ENCODE measurements at places on chromosomes 16 and 17.

GRCh38 chr17:40298726-40299125 lies 10.3 kb upstream of the RARA start:
- no peak for DNase-seq

DNA sequence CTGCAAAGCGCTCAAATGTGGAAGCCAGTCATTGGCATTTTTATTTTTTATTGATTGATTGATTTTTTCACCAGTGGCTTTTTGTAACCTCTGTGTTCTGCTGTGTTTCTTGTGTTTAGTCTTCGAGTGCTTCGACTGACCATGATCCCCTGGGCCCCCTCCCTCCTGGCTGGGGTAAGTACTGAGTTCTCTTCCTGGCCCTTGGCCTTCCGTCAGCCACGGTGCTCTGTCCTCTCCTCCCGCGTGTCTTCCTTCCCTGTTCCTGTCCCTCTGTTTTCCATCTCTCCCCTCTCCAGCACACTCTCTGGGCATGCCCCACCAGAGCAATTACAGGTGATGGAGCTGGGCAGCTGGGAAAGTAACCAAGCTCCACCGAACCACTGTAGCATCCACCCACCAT lies 25.8 kb upstream of the CLEC18A start:
- no peak for DNase-seq

DNA sequence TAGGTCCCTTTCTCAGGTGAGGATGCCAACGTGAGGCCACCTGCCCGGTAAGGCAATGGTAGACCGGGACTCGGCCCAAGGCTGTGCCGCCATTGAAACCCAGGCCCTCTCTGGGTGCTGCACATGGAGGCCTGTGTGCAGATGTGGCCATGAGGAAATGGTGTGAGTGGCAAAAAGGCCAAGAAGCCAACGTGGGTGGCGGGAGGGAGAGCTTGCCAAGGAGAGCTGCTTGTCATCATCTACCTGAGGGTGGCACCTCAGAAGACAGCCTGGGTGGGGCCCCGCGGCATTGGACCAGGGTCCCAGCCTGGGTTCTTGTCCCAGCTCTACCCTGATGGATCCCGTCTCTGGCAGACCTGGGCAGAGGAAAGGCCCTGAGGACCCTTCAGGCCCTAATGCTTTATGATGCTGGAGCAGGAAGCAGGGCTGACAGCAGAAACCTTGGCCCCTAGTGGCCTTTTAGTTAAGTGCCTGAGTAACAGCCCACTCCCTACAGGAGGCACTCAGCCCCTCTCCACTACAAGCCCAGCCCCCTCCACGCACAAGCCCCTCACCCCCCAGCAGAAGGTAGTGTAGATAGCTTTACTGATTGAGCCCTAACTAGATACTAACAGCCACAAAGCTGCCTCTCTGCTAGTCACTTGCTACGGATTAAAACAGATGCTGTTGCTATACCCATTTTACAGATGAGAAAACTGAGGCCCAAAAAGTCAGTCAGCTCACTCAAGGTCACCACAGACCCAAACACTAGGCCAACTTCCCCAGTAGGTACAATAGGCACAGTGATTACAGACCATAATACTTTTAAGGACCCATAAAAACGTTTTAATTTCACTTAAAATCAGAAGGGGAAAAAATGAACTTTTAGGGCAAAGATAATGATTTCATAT lies 26.2 kb upstream of the KIFC3 start:
- DNase-seq: no peak

- DNase-seq: no peak
Observed at GRCh38 chr16:77759821-77760220, 28.5 kb upstream of the VAT1L start.

- no peak for DNase-seq
Observed at GRCh38 chr16:62921904-62922303, 885.7 kb upstream of the CDH8 start.

DNA sequence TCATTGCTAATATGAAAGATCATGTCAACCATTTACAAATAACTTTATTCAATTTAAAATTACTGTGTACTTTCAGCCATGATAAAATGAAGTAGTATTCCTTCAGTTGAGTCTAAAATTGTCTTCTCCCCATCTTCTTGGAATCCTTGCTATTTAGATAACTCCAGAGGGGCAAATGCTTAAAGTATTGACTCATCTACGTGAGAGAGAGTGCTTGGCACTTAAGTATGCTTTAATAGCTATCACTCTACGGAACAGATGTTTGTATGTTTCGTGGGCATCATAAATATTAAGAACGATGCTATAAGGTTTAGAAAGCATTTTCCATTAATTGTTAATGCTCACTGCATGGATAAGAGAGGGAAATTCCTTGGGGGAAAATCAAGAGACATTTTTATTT lies 69.3 kb upstream of the MED13 start:
- no peak for DNase-seq

- DNase-seq: no peak
Observed at GRCh38 chr17:36193216-36193775, 3.3 kb downstream of the CCL3L1 start.

DNA sequence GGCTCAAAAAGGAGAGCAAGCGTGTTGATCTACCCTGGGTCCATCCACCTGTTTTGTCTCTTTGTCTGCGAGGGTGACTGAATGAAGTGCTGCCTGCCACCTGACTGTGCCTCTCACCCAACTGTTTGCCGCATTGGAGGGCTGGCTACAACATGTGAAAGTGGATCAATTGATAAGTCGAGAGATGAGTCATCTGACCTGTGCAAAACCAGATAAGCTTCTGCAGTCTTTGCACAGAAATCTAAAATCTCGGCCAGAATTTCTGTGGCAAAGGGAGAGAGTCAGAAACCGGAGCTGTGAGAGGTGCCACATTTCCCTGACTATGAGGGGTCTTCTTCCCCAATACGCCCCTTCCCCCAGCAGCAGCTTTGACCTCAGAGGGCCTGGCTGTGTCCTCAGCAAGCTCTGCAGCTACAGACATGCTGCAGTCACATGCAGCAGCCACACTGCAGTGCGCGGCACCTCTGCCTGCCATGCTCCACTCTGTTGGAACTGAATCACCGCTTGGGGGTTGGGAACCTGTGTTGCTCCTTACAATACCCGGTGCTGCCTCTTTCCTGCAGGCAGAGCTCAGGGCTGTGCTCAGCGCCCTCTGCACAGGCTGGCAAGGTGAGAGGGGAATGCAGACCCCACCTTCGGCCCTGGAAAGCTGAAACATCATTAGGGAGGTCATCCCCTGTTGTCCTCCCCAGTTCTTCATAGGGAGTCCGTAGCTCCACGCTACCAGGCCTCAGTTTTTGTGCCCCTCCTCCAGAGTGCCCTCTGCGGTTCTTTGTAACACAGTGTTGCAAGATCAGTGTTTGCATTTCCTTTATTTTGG lies 16.2 kb upstream of the HAS3 start:
- DNase-seq: no peak

DNA sequence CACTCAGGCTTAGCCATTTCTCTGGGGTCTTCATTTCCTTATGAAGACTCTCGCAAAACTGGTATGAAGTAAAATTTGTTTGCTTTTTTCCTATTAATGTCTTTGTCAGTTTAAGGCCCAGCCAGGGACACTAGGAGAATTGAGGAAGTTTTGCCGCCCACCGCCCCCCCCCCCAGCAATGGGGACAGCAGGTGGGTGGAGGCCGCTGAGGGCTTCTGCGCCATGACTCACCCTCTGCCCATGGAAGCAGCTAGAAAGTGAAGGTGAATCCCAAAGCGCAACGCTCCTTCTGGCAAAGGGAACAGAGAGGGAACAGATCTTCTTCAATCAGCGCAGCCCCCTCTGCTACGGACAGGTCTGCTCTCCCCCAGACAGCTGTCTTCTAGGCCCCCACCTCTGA lies 49.7 kb downstream of the MARF1 start:
- DNase-seq: no peak

GRCh38 chr17:30554839-30555751 lies 77.9 kb downstream of the GOSR1 start:
- no peak for DNase-seq

DNA sequence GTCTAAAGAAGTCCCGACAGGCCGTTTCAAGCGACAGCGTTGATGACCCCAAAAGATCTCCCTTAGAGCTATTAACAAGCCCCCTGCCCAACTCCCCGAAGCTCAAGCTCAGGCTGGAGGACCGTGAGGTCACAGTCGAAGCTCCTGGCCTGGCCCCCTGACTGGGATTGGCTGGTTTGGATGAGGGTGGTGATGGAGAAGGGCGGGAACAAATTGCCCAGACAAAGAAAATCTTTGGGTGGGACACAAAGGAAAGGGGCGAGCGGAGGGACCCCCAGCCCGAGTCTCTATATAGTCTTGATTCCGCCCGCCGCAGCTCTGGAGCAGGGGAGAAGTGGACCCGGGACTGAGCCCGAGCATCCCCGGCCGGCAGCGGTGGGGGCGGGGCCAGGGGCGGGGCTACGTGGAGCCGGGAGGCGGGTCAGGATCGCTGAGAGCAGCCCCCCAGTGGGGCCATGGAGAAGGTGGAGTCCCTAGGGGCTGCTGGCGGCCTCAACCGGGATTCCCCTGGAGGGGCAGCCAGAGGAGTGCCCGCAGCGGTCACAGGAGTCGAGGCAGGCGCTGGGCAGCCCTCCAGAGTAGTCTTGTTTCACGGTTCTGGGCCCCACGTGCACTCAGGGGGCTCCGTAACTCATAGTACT lies 982 bp upstream of the NEURL4 start:
- DNase-seq: peak; percentile 35

DNA sequence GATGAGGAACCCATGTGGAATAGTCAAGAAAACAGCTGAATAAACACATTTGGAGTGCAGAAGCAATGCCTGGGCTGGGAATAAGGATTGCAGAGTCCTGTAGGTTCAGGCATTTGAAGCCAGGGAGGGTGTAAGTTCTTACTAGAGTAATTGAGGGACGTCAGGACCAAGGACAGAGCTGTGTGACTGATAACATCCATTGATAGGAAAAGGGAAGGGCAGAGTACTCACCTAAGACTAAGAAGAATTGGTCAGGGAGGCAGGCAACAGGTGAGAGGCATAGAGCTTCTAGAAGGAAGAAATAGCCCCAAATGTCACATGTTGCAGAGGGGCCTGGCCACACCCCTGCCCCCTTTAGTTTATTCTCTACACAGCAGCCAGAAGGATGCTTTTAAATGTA lies 79.8 kb upstream of the TMEM132E start:
- no peak for DNase-seq

DNA sequence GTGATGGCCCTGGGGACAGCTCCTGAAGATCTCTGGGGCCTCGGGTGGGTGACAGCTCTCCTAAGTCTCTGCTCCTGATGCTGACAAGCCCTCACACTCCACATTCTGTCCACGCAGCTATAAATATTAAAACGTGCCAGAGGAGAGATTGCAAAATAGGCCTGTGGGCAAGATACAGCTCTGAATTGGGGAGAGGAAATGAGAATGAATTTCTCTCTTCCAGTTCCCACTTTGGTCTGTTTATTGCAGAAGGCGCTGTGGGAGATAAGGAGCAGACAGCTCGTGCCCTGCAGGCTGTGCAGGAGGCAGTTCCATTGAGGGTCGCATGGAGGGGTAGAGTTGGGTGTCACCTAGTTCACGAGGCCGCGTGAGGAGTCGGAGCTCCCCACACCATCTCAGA lies 87.5 kb upstream of the SDK2 start:
- DNase-seq: no peak

GRCh38 chr17:63988741-63989621 lies 9.2 kb upstream of the PRR29 start:
- DNase-seq: no peak

DNA sequence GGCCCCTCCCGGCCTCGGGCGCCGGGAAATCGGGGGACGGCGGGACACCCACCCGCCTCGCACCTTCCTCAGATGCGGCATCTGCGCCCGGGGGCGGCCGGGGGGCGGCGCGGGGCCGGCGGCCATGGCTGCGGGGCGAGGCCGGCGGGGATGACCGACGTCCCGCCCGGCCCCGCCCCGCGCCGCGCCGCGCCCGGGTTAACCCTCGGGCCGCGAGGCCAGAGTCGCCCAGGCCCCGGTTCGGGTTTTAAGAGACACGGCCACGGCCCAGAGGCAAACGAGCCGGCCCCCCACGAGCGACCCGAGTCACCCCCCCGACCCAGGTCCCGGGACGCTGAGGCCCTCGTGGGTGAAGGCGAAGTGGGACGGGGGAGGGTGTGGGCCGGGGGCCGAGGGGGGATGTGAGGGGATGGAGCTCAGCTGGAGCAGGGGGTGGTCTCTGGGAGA lies at the start of gene RGS11:
Gene RGS11 (minus strand): TSS at position 159 of the 447 bp plus-strand sequence. CDS start 33 bp downstream, at position 126.
- no peak for DNase-seq

- peak; percentile 53 for DNase-seq
Observed at GRCh38 chr16:68778551-68779231, 41.6 kb downstream of the CDH1 start.

DNA sequence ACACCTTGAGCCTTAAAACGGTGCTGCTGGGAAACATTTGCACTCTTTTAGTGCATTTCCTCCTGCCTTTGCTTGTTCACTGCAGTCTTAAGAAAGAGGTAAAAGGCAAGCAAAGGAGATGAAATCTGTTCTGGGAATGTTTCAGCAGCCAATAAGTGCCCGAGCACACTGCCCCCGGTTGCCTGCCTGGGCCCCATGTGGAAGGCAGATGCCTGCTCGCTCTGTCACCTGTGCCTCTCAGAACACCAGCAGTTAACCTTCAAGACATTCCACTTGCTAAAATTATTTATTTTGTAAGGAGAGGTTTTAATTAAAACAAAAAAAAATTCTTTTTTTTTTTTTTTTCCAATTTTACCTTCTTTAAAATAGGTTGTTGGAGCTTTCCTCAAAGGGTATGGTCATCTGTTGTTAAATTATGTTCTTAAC lies 4.4 kb downstream of the SOX9 start:
- DNase-seq: no peak

- DNase-seq: no peak
Observed at GRCh38 chr17:29533976-29534375, 32.9 kb downstream of the ABHD15 start.

DNA sequence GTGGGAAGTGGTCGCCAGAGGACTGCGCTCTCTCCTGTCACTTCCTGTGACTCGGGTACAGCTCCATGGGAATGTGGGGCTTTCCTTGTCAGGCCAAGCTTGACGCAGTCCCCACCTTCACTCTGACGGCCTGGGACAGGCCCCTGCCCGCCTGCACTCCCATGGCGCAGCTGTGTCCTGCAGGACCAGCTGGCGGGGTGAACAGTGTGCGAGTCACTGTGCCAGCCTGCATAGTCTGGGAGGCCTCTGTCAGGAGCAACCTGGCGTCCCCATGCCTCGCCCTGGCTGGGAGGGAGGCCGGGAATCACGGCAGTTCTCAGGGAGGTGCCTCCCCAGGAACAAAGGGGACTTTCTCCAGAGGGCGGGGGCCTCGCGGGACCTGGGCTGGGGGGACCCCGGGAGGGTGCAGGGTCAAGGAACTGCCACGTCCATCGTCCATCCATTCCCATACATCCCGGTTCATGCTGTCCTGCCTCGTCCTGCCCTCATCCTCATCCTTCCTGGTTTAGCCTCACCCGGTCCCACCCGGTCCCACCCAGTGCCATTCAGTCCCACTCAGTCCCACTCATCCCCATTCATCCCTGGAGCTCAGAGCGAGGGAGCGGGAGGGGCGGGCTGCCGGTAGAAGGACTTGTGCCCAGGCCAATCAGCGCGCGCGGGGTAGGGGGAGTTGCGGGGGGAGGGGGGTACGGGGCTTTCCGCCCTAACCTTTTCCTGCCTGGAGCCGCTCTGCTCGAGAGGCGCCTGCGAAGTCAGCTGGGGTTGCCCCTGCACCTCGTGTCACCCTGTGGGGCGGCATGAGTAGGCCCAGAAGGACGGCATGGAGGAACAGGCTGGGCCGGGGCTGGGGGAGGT lies 13.4 kb downstream of the FLYWCH1 start:
- no peak for DNase-seq
